ENCODE measurements at places on chromosomes 16 and 17.
A peak's percentile ranks its signal among the peaks of the same experiment; 100 is the strongest.

- DNase-seq = no peak
These were observed 15.2 kb upstream of the RPL13 start for GRCh38 chr16:89545044-89545830.

- DNase-seq = peak; percentile 6
These were observed 26.4 kb downstream of the ARHGAP17 start for GRCh38 chr16:24988593-24989338.

DNA sequence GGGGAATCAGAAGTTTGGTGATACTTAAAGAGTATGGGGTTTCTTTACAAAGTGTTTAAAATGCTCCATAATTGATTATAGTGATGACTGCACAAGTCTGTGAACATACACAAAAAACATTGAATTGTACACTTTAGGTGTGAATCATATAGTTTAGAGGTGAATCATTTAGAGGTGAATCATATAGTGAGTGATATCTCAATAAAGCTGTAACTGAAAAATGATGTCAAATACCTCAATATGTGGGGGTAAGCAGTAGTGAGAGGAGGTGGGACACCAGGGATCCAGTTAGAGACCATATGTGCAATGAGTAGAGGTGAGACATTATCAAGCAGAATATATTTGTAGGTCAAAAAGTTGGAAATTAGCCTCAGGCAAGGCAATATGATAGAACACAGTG lies 264.5 kb downstream of the PMP22 start:
- DNase-seq = no peak

DNA sequence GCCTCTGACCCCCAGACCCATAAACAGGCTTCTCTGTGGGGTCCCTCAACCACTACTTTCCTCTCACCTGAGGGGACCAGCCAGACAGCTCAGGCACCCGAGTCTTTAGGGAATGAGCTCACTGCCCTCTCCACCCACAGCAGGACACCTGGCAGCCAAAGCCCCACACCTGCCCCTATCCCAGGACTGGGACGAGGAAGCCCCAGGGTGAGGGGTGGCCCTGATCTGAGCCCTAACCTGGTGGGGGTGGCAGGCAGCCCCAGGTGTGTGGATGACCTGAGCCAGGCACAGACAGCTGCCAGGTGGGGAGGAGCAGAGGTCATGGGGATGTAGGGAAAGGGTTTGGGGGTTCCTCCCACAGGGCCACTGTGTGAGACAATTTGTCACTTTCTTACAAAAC lies 1.7 kb upstream of the TEX19 start:
- DNase-seq = no peak

DNA sequence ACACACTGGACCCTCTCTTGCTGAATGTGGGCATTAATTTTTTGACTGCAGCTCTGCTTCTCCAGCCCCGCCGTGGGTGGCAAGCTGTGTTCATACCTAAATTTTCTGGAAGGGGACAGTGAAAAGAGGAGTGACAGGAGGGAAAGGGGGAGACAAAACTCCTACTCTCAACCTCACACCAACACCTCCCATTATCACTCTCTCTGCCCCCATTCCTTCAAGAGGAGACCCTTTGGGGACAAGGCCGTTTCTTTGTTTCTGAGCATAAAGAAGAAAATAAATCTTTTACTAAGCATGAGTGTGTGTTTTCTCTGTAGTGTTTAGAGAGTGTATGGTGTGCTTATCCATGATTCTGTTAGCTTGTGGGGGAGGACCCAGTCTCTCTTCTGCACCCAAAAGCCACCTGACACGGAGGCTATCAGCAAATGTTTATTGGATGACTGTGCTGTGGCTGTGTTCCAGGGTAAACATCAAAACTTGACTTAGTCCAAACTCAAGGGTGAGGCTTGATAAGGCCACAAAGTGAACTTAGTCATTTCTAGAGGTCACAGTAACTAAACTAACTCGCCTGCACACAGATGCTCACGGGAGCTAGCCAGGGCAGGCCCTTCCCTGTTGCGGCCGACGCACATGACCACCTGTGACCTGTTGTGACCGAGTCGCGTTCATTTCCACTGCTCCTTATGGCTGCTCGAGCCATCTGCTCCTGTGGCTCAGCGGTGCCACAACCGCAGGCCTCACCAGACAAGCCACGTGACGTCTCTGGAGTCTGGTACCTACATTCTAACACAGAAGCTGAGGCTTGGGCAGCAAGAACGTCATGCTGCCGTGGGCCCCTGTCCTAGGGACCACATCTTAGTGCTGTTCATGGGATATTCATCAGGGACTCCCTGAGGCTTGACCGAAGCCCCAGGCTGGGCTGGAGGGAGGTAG lies 9.8 kb upstream of the MED11 start:
- peak; percentile 85 for DNase-seq

- DNase-seq = no peak
These were observed 88.1 kb downstream of the GOSR1 start for GRCh38 chr17:30565073-30565935.
